ENCODE measurements at places on chromosomes 3 and 15.

DNA sequence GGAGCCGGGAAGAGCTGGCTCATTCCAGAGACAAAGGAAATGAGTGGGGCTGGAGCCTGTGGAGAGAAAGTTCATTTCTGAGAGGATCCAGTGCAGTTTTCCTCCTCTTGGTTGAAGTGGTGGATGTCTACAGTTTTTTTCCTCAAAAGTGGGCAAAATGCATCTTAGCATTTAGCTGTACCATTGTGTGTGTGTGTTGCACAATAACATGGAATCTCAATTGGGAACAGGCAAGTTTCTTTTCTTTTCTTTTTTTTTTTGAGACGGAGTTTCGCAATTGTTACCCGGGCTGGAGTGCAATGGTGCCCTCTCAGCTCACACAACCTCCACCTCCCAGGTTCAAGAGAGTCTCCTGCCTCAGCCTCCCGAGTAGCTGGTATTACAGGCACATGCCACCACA is 101.5 kb upstream of the UBE2E1 start:
- no peak for DNase-seq

DNA sequence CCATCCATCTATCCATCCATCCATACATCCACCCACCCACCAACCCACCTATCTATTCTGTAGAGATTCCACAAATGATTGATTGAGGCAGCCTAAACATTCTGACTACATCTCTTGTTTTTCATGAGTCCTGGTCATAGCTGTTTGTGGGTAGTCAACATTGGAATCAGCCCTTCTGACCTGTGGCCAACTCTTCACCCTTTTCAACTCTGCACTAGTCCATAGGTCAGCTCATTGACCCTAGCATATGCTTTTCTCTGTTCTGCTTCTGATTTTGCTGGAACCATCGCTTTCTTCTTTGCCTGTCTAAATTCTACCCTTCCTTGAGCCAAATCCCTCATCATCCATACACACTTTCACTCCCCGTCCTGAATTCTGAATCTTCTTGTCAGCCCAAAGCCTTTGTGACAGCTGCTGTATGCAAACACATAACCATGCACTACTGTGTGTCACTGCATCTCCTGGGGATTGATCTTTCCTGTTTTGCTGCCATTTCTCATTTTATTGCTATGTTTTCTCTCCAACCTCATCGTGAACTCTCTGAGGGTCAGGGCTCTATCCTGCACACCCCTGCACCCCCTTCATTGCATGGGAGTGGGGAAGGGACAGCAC is 16.8 kb upstream of the KCTD6 start:
- DNase-seq = no peak

GRCh38 chr3:179921500-179921899 is 115.2 kb downstream of the PEX5L start:
- no peak for DNase-seq

- DNase-seq = no peak
Observed at GRCh38 chr3:191111722-191112121, 87.3 kb upstream of the OSTN start.
